ENCODE measurements at places on chromosomes 7 and 10.

- DNase-seq: no peak
Observed at GRCh38 chr7:146831875-146832274, 715.3 kb downstream of the CNTNAP2 start.

DNA sequence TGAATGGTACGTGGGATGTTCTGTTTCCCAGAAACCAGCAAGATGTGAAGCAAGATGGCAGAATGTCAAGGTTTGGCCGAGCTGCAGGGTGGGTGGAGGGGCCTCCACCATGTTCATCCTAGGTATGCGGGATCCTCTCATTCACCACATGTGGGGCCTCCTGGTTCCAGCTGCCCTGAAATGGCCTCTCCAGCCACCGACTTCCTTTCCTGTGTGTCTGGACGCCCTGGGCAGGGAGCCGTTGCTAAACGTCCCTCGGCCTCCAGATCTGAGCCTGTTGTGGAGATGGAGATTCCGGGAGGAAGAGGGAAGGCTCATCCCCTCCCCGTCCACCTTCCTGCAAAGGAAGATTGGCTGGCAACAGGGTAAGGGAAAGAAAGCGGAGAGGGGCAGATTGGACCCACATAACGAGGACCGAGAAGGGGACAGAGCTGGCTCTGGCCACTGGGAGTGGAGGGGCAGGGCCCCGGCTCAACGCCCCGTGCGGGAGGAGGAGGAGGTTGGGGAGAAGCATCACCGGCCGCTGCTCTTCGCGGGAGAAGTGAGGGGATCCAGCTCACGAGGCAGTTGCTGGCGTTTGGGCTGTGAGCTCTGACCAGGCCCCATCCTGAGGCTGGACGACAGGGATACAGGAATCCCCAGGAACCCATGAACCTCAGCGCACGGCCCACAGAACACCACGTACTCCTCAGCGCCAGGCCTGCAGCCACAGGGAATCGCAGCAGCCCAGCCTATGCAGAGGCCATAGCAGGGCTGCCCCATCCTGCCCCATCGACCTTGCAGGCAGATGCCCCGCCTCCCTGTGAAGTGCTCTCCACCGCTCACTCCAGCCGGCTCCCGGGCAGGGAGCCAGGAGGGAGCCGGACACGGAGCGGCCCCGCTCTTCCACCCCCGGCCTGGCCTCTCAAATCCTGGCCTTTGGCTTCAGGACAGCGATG, 98.3 kb downstream of the FOXL3 start:
- no peak for DNase-seq

DNA sequence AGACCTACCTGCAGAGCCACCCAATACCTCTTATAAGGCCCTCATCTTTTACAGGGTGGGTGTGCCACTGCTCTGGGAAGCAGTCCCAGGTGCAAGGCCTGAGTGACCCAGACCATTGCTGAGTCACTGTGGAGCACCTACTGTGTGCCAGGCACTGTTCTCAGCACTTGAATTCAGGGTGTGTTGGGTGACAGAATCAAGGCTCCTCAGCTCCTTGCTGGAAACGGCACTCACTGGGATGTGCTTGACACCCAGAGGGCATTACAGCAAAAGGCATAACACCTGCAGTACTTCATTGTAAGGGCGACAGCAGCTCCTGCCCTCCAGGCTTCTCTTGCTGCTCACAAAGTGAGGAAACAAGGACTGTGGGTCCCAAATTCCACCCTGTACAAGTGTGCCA, 7.1 kb downstream of the CAMK2B start:
- no peak for DNase-seq

GRCh38 chr7:145265180-145265579, 429.3 kb upstream of the TPK1 start:
- DNase-seq: no peak

DNA sequence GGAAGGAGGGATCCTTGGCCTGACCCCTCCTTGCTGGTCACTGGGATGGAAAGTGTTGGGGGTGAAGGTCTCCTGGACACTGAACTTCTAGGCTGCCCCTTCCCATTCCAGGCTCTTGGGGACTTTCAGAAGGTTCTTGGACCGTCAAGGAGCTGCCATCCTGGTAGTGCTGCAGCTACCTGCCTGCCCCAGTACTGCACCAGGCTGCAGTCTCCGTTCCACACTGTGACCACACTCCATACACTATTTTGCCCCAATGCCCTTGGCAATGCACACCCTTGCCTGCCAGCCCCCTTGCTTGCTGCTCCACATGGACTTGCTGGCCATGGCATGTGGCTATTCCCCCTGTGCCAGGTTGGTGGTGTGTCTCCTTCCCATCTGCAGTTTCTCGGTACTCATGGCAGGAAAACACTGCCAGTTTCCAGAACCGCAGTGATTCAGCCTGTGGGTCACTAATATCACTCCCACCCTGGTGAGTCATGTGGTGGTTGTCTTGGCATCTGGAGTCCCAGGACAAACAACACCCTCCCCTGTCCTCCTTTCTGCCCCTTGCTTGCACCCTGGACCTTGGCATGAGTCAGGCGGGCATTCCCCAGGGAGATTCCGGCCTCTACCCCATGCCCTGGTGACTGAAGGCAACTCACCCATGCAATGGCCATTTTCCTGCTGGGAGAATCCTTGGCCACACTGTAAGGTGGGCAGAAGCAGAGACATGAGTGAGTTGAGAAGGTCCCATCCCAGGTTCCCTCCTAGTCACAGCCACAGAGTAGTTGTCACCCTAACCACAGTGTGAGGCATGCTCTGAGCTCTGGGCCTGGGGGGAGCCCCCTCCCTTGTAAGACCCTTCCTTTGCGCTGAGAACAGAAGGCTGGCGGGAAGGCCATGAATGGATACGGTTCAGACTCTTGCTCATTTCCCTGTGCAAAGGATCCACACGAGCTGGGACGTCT, 32.8 kb downstream of the GOLGA7B start:
- DNase-seq: no peak

GRCh38 chr7:123747620-123748141, 1.1 kb downstream of the WASL start:
- no peak for DNase-seq

GRCh38 chr7:137591421-137591837, 247.9 kb upstream of the PTN start:
- DNase-seq: peak; percentile 44

DNA sequence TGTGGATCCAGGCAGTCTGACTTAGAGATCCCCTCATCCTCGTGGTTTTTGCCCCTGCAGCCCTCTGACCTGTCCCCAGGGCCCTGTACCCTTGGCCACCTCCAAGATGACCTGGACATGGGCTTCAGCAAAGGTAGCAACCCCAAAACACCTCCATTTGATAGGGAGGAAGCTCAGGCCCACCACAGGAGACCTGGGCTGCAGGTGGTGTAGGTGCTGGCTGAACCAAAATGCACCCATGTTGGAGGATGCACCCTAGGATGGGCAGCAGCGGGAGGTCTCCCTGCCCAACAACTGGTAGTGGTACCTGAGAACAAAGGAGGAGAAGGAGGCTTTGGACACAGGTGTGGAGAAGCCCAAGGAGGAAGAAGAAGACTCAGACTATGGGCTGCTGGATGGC, 188.7 kb downstream of the ZNF716 start:
- no peak for DNase-seq

All from SK-N-MC (cell line).